ENCODE measurements at places on chromosomes 1 and 21. TPM values are rescaled to one million over a fixed set of nuclear protein-coding genes. Genes with fewer than 3 reads are reported as not detected.

DNA sequence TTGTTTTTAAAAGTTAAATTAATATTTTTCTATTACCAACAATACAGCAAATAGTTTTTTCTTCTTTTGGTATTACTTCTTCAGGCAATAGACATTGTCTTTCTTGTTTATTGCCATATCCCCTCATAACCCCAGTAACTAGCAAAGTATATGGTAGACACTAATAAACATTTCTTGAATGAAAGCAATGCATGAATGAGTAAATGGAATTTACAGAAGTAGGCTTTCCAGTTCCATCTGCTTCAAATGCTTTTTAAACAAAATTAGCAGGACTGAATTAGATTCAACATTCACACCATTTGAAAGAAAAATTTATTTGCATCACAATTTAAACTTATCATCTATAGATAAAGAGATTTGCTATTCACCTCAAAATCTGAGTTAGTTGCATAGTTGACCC lies 5.6 kb upstream of the DR1 start:
- no peak for DNase-seq

DNA sequence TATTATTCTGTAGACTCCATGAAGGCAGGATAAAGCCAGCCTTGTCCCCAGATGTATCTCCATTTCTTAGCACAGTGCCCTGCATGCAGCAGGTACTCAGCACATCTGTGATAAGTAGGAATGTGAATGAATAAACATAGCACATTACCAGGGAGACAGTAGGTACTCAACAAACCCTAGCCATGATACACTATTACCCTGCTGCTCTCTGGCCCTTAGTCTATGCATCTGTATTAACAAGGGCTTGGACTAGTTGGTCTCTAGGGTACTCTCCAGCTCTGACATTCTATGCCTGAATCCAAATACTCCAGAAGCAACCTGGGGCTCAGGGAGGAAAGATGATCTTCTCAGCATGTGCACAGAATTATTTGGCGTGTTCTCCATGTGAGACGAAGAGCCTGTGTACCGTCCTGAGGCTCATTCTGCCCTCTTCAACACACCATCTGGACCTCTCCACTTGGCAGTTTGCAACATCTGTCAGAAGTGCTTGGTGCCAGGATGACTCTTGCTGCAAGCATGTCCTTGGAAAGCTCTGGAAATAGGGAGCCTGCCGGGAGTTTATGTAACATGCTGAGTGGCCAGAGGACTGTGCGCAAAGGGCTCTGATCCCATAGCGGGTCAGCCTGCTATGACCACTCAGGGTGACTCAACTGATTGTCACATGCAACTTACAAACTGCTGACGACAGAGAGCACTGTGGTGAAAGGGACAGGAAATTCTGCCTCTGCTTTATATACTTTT lies 228.2 kb upstream of the USP24 start:
- no peak for DNase-seq

DNA sequence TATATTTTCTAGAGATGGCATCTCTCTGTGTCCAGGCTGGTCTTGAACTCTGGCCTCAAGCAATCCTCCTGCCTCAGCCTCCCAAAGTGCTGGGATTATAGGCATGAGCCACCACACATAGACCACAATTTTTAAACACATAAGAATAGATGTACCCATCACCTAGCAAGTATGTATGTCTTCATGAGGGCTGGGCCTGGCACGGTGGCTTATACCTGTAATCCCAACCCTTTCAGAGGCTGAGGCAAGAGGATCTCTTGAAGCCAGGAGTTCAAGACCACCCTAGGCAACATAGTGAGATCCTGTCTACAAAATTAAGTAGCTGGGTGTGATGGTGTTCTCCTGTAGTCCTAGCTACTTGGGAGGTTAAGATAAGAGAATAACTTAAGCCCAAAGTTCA lies 13.8 kb downstream of the UQCRH start:
- no peak for DNase-seq

DNA sequence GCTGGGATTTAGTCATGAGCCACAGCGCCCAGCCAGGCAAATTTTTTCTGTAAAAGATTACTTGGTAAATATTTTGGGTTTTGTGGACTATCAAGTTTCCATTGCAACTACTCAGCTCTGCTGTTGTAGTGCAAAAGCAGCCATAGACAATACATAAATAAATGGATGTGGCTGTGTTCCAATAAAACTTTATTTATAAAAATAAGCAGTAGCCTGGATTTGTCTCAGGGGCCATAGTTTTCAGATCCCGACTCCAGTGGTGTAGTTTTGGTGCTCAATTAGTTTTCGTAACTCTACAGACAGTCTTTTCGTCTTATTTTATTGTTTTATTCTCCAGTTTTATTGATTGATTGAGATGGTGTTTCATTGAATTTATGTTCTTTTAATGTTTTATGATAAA lies 80.1 kb upstream of the IVNS1ABP start:
- DNase-seq: no peak

GRCh38 chr1:8174807-8175206 lies 143.1 kb upstream of the SLC45A1 start:
- no peak for DNase-seq

GRCh38 chr1:66359269-66359668 lies 174.7 kb upstream of the SGIP1 start:
- no peak for DNase-seq

Gene FRRS1
- 8.3 TPM for polyA plus RNA-seq

Gene AVPR1B
- polyA plus RNA-seq: 0.79 TPM

Gene CLCNKB
- 59.9 TPM for polyA plus RNA-seq

Gene FAM110D
- 1.5 TPM for polyA plus RNA-seq
